ENCODE measurements at places on chromosomes 6 and 20.

GRCh38 chr20:31485450-31486339 lies 10.6 kb downstream of the REM1 start:
- peak; percentile 33 for DNase-seq

- no peak for DNase-seq
These were observed 67.3 kb upstream of the CCN6 start for GRCh38 chr6:111986651-111987050.

DNA sequence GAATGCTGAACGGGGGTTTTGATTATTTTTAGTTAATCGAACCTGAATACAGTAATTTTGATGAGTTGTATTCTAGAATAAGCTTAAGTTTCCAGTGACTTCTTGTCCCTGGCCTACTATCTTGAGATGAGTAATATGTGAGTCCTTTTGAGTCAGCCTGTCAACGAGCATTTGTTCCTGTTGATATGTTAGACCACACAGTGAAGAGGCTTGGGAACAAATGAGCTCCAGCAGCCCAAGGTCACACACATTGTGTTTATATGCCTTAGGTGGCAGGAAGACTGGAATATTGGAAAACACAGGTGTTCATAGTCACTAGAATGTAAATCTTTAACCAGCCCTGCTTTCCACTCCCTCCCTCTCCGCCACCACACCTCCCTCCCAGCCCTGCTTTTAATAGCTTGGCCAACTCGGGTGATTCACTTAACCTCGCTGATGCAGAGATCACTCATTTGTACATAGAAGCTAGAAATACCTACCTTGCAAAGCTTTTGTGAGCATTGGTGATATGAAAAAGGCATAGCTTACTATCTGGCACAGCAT lies 9.1 kb downstream of the SMPDL3A start:
- no peak for DNase-seq

DNA sequence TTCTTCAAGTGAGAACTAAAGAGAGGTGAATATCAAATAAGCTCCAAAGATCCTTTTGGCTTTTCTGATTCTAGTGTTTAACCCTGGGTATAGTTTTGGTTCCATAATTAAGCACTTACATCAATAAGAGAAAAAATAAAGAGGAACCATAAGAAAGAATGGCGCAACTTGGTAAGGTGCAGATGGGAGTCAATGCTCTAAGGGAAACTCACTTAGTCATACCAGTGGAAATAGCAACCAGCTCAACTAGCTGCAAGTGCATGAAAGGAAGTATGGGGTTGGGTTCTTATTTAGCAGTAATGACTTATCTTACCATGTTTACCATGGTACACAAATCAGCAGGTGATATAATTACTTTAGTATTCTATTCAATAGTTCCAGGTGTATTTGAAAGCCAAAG lies 296.5 kb upstream of the RUNX2 start:
- DNase-seq: peak; percentile 95

- no peak for DNase-seq
These were observed 124.3 kb downstream of the SCML4 start for GRCh38 chr6:107699697-107700325.

DNA sequence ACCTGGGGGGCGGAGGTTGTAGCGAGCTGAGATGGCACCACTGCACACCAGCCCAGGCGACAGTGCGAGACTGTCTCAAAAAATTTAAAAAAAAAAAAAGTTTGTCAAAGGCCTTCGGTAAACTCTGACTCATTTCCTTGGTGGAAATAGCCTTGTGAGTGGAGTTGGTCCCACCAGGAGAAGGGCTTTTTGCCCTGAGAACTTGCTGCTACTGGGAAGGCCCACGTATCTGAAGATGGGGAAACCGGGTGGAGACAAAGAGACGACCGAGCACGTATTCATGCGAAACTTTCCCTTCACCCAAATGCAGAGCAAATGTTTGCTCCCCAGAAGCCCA lies 51.7 kb downstream of the SLC22A23 start:
- DNase-seq: peak; percentile 42

DNA sequence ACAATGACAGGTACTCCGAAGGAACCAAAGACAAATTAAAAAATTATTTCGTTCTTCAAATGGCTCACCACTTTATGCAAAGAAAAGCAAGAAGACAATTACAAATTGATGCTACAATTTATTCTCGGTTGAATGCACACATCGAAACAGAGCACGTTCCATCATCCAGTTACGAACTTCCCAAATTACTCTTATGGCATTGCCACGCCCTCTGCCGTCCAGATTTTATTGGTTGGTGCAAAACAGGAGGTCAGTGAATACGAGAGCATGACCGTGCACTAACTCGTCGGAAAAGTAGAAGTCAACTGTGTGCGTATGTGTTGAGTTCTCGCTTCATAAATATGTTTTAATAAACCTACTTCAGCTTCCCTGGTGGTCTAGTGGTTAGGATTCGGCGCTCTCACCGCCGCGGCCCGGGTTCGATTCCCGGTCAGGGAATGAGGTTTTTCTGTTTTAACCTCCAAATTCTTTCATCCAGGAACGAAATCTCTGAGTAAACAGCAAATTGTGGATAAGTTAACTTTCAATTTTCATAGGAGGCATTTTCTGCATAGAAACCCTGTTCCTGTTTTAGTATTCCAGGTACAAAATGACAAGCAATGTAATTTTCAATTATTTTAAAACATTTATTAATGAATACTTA lies 23.2 kb downstream of the ZNF311 start:
- peak; percentile 94 for DNase-seq

DNA sequence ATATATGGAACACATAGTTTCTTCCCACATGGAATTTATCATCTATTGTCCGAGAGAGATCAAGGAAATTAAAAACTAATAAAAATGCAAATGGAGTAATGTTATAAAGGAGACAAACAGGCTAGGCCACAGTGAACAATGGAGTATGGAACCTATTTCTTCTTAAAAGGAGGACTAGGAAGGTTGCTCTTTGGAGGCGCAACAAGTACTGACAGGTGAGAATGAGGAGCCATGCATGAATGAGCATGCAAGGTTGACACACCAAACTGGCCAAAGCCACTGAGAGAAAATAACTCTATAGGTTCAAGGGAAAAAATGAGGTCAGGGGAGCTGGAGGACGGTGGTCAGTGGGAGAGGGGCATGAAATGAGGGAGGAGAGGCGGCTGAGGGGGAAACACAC lies 40.9 kb downstream of the PSMB1 start:
- DNase-seq: no peak

DNA sequence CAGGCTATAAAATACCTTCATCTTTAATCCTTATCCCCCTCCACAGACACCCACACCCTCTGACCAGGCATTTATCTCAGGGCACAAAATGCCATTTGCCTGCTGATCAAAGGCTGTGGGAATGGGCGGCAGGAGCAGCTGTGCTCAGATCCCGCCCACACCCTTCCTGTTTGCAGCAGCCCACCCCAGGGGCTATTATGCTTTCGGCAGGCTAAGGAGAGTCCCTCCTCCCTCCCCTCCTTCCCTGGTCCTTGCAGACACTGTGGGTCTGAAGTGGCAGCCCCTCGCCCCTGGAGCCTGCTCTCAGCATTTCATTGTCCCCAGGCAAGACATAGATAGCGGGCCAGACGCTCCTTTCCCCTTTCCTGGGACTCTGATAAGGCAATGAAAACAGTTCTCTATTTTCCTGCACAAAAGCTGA lies 220.8 kb upstream of the HEY2 start:
- no peak for DNase-seq

- no peak for DNase-seq
These were observed 5.0 kb downstream of the PLN start for GRCh38 chr6:118553132-118553531.

DNA sequence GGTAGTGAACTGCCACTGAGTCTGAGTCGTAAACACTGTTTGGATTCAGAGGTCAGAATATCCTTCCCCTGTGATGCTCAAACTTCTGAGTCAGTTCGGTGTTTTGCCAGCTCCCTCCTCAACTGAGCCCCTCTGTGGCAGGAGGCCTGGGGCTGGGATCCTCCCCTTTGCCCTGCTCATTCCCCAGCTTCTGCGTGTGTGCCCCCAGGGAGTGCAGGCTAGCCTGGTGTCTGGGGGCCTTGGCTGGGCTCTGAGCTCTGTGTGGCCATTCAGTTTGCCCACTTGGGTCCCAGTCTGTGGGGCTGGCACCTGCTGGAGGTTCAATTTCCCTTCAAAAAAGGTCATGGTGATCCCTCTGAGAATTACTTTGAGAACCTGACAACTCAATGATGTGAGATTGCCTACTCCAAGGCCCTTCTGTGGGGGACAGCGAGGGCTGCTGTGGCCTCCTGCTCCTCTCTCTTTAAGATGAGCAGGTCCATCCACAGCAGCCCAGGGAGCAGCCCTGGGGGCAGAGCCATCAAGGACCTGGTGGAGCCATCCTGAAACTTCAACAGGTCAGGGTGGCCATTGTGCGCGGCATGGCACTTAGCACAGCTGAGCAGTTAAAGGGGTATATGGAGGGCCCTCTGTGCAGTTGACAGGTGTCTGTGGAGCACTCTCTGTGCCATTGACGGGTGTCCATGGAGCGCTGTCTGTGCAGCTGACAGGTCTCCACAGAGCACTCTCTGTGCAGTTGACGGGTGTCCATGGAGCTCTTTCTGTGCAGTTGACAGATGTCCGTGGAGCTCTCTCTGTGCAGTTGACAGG lies 147.2 kb downstream of the SYCP2 start:
- no peak for DNase-seq

DNA sequence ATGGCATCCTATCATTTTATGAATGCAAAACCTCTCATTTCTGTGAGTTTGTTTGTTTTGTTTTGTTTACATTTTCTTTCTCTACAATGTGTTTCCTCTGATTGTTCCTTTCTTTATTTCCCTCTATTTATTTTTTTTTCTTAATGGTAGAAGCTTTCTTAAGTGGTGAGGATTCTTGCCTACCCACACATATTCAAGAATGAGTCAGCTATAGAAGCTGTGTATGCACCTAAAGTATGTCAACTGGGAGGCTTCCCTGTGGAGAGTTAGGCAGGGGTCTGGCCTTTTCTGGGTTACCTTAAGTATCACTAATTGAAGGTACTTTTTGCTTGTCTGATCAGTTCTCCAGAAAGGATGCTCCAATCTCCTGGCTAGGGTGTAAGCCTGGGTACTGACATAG lies 354.0 kb downstream of the ESR1 start:
- no peak for DNase-seq

DNA sequence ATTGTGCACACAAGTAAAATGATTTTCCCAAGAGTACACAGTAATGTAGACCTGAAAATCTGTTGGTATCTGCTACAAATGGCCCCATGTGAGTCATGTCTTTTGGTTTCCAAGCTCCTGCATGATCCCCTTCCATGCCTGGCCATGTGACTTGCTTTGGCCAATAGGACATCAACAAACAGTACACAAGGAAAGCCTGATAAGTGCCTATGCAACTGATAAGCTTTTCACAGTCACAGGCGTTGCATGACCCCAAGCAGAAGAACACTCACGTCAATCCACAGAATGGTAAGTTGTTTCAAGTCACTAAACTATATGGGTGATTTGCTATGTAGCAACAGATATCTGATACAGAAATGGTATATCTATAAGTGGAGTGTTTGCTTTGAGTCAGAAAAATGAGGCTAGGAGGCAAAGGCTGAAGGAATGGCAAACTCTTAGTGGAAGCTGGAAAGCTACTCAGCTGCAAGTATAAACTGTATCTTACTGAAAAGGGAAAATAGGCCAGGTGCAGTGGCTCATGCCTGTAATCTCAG lies 160.1 kb upstream of the BEND3 start:
- no peak for DNase-seq

DNA sequence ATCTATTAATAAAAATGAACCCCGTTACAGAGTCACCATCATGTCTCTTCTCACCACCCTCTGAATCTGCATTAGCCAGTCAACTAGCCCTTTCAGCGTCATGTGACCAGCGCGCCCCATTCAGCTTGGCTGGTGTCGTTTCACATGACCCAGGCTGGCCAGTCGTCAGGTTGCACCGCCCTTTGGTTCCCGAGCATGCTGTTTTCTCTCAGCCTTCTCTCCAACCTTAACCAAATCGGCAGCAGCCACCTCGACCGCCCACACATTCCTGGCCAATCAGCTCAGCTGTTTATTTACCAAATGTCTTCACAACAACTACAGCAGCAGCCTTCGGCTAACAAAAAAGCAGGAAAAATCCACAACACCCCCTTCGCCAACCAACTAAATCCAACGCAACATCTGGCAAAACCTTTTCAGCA lies 5.6 kb downstream of the SRSF3 start:
- DNase-seq: peak; percentile 42

- no peak for DNase-seq
These were observed 54.7 kb downstream of the ELOVL5 start for GRCh38 chr6:53294095-53294494.

GRCh38 chr6:11463398-11463780 lies 74.2 kb upstream of the TMEM170B start:
- DNase-seq: peak; percentile 67
